ENCODE measurements at places on chromosomes 7 and 10. TPM values are rescaled to one million over a fixed set of nuclear protein-coding genes. Genes with fewer than 3 reads are reported as not detected.

MINDY4 gene
- 2.0 TPM for total RNA-seq

KAZALD1 gene
- 22.0 TPM for total RNA-seq

A1CF gene
- total RNA-seq = not detected

PROSER2 gene
- total RNA-seq = 15.0 TPM
